MM.1S (cell line): ENCODE measurements at places on chromosomes 2 and 18.

GRCh38 chr18:2984703-2985261, 28.2 kb downstream of the LPIN2 start:
- no peak for DNase-seq

DNA sequence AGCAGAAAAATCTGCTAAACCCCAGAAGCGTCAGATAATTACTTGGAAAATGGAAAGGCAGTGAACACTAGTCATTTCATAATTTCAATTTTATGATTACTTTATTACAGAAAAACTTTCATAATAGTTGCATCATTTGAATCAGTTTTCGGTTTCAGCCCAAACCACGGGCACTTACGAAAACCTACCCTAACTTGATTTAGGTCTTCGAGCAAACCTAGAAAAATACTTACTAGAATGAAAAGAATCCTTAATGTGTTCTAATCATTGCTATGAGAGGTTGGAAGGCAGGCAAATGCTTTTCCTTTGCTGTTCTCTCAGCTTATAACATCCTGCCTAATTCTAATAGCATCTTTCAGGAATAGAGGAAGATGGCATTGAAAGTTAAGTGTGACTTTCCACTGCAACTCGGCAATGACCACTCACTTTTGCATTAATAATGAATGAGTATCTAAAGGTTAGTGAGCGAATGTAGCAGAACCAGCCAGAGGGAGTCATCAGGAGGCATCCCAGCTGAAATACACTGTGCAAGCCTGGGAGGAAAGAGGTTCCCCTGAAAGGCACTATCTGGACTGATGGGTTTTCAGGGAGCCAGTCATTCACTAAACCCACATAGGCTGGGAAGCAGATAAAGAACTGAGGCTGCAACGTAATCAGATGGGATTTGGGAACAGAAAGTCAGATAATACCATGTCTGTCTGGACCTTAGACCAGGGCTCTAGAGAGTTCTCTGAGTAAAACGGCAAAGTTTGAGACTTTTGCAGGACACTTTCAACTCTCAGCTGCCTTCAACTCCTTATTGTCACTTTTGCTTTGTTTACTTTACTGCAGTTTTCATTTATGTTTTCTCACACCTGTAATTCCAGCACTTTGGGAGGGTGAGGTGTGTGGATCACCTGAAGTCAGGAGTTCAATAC, 520.8 kb downstream of the RNF144A start:
- DNase-seq = no peak

DNA sequence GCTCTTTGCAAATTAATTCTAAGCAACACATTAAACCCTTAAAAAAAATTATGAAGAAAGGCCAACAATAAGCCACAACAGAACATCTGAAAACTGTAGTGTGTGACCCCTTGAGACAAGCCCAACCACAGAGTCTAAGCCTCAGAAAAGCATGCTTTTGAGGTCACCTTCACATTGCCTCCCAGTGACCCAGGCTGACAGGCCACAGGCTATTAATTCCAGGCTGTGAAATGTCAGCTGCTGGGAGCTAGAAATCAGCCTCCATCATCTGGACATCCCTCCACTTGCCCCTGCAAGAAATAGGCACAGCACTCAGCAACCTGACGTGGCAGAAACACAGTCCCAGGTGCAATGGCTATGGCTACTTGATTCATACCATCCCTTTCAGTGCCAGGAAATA, 179.4 kb upstream of the ZFP36L2 start:
- peak; percentile 32 for DNase-seq

DNA sequence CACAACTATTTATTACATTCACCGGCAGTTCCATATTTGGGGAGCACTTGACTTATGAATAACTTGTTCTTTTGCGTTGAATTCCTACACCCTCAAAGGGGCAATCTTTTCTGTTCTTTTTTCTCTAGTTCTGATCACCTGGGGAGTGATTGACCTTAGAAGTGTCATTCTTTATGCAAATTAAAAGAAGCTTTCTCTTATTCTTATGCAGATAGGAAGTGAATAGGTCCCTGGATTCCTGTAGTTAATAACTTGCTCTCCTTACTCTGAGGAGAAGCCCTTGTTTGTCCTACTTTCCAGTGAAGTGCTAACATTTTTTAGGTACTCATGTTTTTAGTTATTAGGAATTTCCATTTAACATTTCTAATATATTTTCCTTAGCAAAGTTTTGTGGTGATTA, 569.8 kb upstream of the LRRTM1 start:
- DNase-seq = no peak

- DNase-seq = no peak
Measured at GRCh38 chr18:45173799-45174519, 441.3 kb upstream of the SLC14A2 start.

GRCh38 chr2:234881413-234882241, 70.2 kb upstream of the SH3BP4 start:
- peak; percentile 90 for DNase-seq

GRCh38 chr2:85761946-85762345, 8.2 kb downstream of the ATOH8 start:
- no peak for DNase-seq

DNA sequence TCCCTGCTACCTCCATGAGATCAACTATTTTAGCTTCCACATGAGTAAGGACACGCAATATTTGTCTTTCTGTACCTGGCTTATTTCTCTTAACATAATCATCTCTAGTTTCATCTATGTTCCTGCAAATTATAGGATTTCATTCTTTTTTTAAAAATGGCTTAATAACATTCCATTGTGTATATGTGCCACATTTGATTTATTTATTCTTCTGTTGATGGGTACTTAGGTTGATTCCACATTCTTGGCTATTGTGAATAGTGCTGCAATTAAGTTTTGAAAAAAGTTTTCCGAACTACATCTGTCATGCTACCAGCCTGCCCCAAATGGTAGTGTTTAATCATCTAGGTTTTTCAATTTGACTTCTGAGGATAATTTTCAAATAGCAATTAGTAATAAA, 36.3 kb downstream of the SPAG16 start:
- DNase-seq = no peak

GRCh38 chr2:200102971-200103370, 147.6 kb downstream of the MAIP1 start:
- no peak for DNase-seq

GRCh38 chr2:218033208-218033589, 30.4 kb upstream of the TNS1 start:
- no peak for DNase-seq

DNA sequence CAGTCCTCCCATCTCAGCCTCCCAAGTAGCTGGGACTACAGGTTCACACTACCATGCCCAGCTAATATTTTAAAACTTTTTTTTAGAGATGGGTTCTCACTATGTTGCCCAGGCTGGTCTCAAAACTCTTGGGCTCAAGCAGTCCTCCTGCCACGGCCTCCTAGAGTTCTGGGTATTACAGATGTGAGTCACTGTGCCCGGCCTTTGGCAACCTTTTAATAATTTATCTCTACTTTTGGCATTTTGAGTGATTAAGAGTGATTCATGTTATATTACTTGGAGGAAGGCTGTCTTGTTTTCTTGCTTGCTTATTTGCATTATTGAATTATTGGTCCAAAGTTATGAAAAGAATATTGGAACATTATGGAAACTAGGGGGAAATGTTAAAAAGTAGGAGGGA, 24.3 kb downstream of the NCOA1 start:
- no peak for DNase-seq

GRCh38 chr18:55289048-55289447, 298.9 kb downstream of the TCF4 start:
- DNase-seq = no peak

GRCh38 chr18:8800445-8800844, 95.1 kb downstream of the MTCL1 start:
- no peak for DNase-seq

DNA sequence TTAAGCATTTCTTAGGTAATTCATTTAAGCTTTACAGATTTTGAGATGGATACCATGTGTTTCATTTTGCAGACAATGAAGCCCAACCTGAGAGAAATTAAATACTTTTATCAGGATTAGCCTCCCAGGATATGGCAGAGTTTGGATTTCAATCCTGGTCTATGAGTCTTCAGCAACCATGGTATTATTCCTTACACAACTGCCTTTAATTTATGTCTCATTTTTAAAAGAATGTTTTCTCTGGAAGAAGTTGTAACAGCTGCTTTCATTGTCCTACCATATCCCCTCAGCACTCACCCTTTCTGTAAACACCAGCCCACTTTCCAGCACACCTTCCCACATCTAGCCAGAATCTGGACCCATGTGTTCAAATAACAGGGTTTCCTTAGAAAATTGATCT, 863.7 kb upstream of the VRK2 start:
- DNase-seq = no peak

- no peak for DNase-seq
Measured at GRCh38 chr2:1606421-1607235, 137.7 kb downstream of the PXDN start.

- no peak for DNase-seq
Measured at GRCh38 chr2:74865770-74866674, 32.1 kb downstream of the HK2 start.

DNA sequence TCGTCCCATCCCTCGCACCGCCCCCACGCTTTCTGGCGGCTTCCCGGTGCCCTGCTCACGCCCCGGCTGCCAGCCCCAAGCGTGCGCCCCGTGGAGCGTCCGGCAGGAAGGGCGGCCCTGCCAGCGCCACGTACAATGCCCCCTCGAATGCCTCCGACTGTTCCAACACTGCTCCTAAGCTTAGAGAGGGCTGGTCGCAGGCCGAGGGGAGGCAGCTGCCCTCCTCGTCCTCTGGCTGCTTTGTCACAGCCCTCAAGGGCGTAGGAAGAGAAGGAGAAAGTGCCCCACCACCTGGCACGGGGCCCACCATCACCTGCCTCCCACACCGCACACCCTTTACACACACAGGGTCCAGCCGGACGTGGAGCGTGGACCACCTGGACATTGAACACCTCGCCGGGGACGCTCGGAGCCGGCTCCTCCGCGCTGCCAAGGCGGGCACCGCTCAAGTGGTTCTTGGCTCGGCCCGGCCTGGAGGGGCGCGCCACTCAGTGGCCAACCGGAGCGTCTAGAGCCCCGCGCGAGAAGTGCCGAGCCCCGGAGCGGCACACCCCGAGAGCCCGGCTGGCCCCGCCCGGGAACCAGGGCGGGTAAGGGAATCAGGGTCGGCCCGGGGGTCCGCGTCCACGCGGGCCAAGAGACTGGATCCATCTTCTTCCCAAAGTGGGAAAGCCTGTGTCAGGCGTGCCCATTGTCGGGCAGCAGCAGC, 830 bp downstream of the DNER start:
- DNase-seq = peak; percentile 44

- no peak for DNase-seq
Measured at GRCh38 chr2:106280722-106281446, 86.8 kb upstream of the UXS1 start.

GRCh38 chr18:33781429-33781828, 203.4 kb downstream of the ASXL3 start:
- DNase-seq = no peak

DNA sequence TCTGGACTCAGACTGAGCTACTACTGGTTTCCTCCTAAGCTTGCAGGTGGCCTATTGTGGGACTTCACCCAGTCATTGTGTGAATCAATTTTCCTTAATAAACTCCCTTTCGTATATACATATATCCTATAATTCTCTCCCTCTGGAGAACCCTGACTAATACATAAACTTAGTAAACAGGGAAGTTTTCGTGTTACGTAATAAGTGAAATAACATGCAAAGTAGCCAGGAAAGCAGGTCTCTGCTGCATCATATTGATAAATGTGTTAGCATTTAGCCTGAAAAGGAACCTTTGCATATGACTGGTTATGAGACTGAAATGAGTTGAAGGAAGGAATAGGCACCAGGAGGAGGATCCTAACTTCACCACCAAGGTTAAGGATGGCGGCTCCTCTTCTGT, 527.2 kb upstream of the FAM98A start:
- no peak for DNase-seq

DNA sequence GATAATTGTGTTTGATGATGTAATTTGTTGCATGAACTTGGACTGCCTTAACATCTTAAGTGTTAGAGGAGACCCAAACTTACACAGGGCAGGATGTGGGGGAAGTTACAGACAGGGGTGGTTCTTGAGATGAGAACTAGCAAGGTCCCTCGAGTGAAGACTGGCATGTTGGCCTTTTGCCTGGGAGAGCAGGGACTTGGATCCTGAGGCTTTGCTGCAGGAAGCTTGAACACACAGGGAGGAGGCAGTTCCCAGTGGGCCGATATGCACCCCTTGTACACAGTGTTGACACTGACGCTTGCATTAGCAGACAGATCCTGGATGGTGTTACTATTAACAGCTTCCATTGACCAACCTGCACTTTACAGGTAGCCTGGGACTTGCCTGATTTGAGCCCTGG, 47.5 kb downstream of the CHRNA1 start:
- DNase-seq = no peak

DNA sequence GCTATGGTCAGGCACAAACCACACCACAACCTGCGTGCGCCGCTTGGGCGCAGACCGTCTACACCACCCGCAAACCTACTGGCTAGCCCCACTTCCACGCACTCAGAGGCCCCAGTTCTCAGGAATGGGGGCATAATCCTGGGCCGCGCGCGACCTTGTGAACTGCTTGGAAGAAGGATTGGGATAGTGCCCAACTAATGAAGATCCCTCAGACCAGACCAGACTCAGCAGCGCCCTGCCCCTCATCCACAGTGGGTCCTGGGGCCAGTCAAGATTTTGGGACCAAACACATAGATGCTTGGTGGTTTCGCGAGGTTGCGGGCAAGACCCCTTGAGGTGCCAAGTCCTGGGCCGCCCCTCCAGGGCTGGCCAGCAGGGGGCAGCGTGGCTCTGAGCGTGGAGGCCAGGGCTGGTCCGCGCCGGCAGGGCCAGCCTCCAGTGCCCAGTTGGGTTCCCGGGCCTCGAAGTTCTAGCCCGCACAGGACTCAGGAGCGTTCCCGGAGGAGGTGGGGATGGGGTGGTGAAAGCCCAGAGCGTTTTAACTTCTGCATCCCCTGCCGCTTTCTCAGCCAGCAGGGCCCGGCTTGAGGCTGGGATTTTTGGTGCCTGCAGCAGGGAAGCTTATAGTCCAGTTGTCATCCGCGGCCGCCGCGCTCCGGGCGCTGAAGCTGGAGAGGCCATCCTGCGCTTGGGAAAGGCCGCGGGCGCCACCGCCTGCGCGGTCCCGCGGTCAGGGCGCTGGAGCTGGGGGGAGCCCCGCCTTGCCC, 8.3 kb downstream of the OSR1 start:
- DNase-seq = peak; percentile 54

- peak; percentile 47 for DNase-seq
Measured at GRCh38 chr18:54127759-54128378, 96.6 kb downstream of the MBD2 start.

GRCh38 chr2:52405980-52406379, 1361.6 kb upstream of the CHAC2 start:
- no peak for DNase-seq

- no peak for DNase-seq
Measured at GRCh38 chr2:227367427-227367795, 11.7 kb downstream of the TM4SF20 start.
